ENCODE measurements at places on chromosomes 4 and X.

DNA sequence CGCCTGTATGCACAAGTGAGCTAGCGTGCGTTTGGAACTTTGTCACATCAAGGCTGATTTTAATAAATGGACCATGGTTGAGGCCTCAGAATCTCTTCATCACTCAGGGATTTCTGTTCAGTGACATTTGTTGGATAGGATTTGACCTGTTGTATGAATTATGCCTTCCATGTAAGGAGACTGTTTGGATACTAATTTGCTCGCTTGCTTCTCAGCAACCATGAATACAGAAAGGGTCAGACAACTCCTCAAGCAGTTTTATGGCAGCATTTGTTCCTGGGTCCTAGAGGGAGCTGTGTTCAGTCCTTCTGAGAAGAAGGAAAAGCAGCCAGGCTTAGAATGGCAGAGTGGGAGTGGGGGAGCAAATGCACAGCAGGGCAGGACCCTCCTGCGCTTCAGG is 269.7 kb upstream of the LCORL start:
- no peak for DNase-seq

GRCh38 chrX:38697461-38697860 is 103.8 kb upstream of the MID1IP1 start:
- DNase-seq, result no peak

- DNase-seq, result no peak
These were observed 231.7 kb upstream of the PGRMC2 start for GRCh38 chr4:128519163-128519830.

- DNase-seq, result peak; percentile 74
These were observed 24.8 kb downstream of the RTL9 start for GRCh38 chrX:110383414-110383813.

- DNase-seq, result peak; percentile 28
These were observed 441.1 kb downstream of the KCNIP4 start for GRCh38 chr4:21507439-21507838.

DNA sequence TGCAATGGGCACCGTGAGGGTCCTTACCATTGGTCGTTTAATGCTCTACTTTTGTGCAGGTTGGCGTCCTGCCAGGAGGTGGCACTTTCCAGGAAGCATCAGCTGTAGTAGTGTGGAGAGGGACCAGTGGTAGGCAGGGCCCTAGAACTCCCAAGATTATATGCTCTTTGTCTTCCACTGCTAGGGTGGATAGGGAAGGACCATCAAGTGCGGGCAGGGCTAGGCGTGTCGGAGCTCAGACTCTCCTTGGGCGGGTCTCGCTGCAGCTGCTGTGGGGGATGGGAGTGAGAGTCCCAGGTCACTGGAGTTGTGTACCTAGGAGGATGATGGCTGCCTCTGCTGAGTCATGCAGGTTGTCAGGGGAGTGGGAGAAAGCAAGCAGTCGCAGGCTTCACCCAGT is 134.7 kb downstream of the KLF8 start:
- no peak for DNase-seq

GRCh38 chrX:16695079-16695676 is 17.3 kb downstream of the CTPS2 start:
- DNase-seq, result peak; percentile 58

DNA sequence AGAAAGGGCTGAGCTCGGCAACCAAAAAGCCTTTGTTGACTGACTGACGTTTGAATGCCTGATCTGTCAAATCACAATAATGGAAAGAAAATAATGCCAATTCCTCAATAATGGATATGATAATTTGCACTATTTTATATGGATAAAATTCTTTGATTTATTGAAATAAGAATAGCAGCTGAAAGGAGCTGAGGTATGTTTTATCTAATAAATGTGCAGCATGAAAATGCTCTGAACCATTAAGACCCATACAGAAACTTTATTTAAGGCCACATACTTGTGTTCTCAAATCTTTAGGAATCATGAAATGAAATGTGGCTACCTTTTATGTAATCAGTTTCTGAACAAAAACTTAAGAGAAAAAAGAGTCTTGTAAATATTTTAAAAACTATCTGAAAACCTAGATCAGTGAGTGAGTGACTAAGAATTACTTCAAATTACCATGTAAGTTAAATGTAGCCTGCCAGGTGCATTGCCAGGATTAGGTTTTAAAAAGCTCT is 69.8 kb downstream of the TMA16 start:
- no peak for DNase-seq

DNA sequence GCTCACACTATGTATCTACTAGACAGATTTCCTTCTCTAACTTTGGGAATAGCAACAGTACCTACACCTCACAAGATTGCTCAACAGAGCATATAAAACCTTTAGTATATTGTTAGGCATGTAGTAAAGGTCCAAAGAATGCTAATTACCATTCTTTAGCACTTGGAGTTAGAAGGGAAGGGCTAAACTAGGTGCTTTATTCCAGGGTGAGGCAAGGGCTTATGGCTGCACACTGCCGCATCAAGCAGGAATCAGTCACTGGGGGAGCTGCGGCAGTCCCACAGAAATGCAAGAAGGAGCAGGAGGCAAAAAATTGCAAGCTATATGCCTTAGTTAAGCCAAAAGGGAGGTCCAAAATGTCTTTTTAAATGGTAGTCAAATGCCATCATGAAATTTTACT is 162.7 kb downstream of the PPP3CA start:
- no peak for DNase-seq

- no peak for DNase-seq
These were observed 214.1 kb downstream of the THOC2 start for GRCh38 chrX:123518791-123519190.

- DNase-seq, result no peak
These were observed 62.5 kb downstream of the KIAA0232 start for GRCh38 chr4:6845027-6845426.

- peak; percentile 71 for DNase-seq
These were observed 2.5 kb downstream of the CXorf38 start for GRCh38 chrX:40644821-40645358.

DNA sequence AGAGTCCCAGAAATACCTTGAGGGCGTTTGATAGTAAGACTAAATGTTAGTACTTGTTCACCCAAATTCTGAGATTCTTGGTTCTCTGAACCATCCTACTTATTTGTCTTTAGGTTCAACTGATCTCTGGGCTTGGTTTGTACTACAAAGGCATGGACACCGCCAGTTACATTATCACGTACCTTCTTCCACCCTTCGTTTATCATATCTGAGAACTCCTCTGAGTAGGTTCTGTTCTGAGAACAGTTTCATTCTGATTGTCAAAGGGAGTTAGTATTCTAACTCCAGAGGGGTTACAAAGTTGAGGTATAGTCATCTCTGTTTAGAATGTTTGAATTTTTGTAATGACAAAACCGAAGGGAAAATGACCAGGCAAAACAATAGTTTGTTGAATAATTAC is 19.3 kb downstream of the ZFX start:
- no peak for DNase-seq

DNA sequence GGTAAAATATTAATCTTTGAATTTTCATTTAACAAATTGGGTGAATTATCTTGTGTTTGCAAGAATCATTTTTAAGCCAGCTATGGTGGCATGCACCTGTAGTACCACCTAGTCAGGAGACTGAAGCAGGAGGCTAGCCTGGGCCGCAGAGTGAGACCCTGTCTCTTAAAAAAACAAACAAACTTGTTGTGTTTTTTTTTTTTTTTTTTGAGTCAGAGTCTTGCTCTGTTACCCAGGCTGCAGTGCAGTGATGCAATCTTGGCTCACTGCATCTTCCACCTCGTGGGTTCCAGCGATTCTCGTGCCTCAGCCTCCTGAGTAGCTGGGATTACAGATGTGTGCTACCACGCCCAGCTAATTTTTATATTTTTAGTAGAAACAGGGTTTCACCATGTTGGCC is 2.2 kb downstream of the TXLNG start:
- DNase-seq, result peak; percentile 19

DNA sequence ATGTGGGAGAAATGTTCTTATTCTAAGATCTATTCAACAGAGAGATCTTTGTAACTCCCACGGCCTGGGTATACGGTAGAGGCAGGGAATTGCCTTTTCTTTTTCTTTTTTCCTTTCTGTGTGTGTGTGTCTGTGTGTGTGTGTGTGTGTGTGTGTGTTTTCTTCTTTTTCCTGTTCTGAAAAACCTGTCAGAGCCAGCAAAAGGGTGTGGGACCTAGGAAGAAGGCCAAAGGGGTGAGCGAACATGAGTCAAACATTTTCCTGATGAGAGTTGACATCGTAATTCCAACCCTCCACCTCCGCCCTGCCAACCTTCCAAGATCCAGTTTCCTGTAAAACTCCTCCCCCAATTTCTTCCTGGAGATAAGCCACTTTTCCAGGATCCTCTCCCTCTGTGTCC is 2.8 kb upstream of the CHIC2 start:
- DNase-seq, result peak; percentile 86

DNA sequence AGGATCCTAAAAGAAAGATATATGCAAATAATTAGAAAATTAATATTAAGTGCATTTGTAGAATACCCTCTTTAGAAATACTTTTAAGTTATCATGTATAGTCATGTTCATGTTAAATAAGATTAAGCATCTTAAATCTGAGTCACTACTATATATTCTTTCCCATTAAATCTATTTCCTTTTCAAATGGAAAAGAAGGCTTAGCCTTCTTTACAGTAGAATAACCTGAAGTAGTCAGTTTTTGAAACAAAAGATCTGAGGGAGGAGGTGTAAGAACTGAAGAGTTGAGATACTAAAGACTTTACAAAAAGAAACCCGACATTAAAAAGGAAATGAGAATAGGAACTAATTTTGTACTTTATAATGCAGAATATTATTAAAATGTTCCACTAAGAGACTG is 14.7 kb upstream of the HSD17B13 start:
- no peak for DNase-seq

DNA sequence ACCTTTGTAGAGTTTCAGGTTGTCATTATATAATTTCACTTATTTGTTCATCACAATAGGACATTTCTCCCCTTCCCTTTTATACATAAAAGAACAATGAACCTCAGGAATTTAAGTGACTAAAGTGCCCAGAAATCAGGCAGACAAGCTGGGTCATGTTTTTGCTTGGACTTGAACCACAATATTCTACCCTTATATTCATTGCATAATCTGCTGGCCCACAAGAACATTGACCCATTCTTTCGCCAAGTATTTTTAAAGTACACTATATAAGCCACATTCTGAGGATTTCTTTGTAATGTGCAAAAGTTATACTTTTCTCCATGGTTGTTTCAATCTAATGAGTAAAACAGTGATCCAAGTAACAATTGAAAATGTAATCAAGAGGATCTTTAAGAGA is 637.5 kb upstream of the SLIT2 start:
- DNase-seq, result no peak

- no peak for DNase-seq
These were observed at the start of gene NPY5R for GRCh38 chr4:163343604-163344146. Gene NPY5R, plus strand, starts transcription at chr4:163343892. Its CDS starts 6,382 bp downstream, at chr4:163350274.

DNA sequence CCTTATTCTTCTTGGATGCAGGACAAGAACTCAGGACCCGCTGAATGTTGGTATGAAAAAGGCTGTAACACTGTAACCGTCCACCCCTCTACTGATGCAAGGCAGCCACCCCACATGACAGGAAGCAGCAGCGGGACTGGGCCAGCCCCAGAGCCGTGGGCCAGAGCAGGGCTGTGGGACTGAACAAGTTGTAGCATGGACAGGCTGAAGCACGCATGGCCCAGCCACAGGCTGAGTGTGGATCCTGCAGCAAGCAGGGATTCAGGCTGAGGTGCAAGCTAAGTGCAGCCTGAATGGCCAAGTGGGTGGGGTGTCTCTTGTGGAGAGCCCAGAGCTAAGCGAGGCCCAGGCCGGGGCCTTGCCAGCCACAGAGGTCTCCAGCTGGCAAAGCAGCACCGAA is 632.2 kb downstream of the SPOCK3 start:
- DNase-seq, result no peak

DNA sequence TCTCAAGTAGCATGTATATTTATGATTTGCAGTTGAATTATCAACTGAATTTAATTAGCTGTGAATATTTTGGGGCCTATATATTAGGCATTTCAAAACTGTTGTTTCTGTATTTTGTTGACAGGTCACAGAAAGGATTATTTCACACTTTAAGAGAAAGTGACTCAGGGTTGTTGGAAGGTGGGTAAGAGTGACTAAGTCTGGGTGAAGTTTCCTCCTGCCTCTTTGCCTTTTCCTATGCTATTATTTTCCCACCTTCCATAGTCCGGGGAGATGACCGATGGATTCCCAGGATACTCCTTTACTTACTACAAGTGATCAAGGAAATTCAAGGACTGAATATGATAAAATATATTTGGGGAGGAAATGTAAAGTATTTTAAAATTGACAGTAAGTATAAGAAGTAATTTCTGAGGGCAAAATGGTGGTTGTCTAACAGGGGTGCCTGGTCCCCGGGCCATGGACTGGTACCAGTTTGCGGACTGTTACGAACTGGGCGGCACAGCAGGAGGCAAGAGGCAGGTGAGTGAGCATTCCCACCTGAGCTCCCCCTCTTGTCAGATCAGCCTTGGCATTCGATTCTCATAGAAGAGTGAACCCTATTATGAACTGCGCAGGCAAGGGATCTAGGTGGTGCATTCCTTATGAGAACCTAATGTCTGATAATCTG is 175.5 kb upstream of the GPRIN3 start:
- DNase-seq, result peak; percentile 44

DNA sequence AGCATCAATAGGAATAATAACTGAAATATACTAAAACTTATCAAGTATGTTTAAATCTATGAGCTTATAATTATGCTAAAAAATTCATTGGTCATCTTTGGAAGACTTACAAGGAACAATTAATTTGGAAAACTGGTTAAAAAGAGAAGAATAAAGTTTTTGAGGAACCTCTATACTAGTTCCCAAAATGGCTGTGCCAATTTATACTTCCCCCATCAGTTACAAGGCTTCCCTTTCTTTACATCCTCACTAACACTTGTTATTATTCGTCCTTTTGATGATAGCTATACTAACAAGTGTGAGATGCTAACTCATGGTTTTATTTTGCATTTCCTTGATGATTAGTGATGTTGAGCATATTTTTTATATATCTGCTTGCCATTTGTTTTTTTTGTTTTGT is 17.1 kb downstream of the OGT start:
- no peak for DNase-seq

DNA sequence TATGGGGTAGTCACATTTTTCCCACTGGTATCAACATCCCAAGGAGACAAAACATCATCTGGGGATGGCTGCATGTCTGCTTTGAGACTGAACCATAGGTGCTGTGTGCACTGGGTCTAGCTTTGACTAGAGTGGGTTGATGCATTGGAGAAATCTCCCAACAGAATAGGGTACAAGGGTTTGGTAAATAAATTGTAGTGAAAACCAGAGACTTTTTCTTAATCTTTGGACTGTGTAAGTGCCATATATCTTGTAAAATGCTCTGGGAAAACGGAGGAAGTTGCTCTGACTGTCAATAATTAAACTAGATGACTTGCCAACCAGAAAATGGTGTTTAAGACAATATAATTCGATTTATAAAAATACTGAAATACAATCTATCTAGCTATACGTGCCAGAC is 1064.0 kb upstream of the SLIT2 start:
- DNase-seq, result no peak

GRCh38 chrX:73758250-73758649 is 195.3 kb downstream of the CHIC1 start:
- peak; percentile 51 for DNase-seq

- no peak for DNase-seq
These were observed 1.1 kb upstream of the ABLIM2 start for GRCh38 chr4:8159537-8160232.

GRCh38 chrX:132636080-132636479 is 147.2 kb upstream of the MBNL3 start:
- DNase-seq, result peak; percentile 0
